ENCODE measurements at places on chromosomes 4 and X.
A peak's percentile ranks its signal among the peaks of the same experiment; 100 is the strongest.

DNA sequence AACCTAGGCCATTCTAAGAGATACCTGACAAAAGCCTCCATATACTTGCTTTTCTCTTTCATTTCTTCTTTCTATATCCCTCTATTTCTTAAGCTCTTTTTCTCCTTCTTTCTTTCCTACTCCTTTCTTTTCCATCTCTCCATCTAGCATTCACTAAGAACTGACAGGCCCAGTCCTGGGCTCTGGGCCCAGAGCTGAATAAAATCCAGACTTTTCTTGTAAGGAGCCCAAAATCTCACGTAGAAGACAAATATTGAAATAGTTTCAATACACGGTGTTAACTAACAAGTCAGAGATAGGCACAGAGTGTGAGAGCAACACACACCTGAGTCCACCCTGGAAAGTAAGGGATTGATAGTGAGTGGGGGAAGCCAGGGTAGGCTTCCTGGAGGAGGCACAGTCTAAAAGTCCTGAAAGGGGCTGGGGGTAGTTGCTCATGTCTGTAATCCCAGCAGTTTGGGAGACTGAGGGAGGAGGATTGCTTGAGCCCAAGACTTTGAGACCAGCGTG, 73.2 kb upstream of the EFNB1 start:
- no peak for DNase-seq

- DNase-seq, result no peak
These were observed 138.5 kb downstream of the COL4A6 start for GRCh38 chrX:108299704-108300103.

DNA sequence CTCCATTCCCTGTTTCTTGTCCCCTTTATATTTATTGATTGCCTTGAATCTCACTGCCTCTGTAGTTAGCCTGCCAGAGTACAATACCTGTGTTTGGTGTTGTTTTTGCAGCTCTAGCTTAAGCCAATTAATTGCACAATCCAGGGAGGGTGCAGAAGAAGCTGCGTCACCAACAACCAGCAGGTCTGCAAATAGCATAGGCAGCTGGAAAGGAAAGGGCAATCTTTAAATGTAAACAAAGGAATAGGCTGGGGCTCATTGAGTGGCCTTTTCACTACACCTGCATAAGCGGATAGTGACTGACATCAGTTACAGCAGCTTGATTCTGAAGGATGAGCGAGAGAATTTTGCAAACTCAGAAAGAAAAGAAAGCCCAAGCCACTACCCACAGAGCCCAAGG, 106.8 kb upstream of the RAI2 start:
- no peak for DNase-seq

GRCh38 chr4:40557736-40558135, 71.9 kb downstream of the RBM47 start:
- no peak for DNase-seq

- peak; percentile 21 for DNase-seq
These were observed 995 bp downstream of the SMARCA5 start for GRCh38 chr4:143514497-143514896.

DNA sequence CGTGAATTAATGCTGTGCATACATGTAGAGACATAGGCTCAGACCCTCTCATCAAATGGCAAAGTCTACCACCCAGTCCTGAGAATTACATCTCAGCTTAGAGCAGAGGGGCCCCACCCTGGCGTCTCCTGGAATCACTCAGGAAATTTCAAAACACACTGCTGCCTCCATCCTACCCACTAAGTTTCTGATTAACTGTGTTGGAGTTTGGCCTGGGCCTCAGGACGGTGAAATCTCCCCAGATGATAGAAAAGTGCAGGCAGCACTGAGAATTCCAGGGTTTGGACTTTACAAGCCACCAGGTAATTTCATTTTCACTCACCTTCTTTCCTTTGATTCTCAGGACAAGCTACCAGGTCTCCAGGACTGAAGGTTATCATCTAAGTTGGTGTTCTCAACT, 3.3 kb upstream of the FAM9C start:
- DNase-seq, result no peak
